ENCODE measurements at places on chromosomes 12 and 14.

DNA sequence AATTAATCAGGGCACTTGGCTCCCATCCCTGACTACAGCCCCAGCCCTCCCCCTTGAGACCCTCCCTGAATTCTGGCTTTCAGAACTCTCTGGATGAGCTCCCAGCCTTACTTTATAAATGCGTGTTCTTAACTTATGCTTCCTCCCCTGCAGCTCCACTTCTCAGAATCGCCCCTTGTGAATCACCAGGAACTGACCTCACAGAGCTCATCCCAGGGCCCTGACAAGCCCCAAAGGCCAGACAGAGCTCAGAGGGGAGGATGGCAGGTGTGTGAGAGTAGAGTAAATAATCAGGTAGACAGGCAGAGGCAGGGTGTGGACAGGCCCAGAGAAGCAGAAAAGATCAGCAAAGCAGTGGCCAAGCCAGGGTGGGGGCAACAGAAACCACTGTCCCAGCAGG is 68.2 kb upstream of the FOXN3 start:
- DNase-seq, result no peak

- DNase-seq, result no peak
Observed at GRCh38 chr12:5514545-5514944, 82.6 kb downstream of the NTF3 start.

GRCh38 chr14:46368275-46368674 is 283.3 kb downstream of the RPL10L start:
- DNase-seq, result no peak

DNA sequence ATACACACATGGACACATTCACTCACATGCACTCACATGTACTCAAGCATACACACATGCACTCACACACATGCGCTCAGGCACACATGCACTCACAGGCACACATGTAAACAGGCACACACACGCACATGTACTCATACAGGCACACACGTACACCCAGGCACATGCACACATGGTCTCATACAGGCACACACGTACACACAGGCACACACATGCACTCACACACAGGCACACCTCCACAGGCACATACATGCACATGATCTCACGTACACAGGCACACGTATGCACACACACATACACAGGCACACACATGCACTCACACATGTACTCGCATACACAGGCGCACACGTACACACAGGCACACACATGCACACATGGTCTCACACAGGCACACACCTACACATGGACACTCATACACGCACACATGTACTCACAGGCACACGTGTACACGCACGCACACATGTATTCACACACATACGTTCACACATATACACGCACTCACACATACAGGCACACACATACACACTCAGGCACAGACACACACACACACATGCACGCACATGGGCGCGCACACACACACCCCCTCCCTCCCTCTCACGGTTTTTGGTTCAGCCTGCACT is 138.9 kb downstream of the CACNA1C start:
- no peak for DNase-seq

DNA sequence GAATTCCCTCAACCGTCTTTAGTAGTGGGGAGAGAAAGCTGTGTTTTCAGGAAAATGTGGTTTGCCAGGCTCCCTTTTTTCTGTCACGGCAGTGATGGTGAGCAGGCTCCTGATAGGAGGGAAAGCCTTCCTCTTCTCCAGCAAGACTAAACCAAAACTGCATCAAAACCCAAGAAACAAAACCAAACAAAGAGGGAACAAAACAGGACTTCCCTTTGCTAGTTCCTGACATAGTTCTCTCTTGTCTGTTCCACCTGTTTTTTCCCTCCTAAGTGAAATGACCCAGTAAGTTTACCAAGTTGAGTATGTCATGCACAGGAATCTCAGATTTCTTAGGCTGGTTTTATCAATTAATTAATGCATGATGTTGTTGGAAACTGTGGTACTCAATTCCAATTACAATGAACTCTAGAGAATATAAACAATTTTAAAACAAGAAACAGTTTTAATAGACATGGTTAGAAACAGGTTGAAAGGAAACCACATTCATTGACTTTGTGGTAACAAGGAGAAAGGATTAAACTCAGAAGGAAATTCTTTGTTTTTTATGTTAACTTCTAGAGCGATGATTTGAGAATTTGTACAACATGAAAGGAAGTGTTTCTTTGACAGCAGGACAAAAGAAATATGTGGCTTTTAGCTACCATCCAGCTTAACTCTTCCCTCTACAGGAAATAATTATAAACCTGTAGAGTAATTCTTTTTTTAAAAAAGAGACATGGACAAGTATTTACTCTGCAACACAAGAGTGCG is 23.0 kb upstream of the CSRP2 start:
- DNase-seq, result no peak

DNA sequence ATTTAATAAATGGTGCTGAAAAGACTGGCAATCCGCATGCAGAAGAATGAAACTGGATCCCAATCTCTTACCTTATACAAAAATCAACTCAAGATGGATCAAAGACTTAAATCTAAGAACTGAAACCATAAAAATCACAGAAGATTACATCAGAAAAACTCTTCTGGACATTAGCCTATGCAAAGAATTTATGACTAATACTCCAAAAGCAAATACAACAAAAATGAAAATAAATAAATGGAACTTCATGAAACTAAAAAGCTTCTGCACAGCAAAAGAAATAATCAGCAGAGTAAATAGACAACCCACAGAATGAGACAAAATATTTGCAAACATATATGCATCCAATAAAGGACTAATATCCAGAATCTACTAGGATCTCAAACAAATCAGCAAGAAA is 14.3 kb upstream of the CLEC1A start:
- no peak for DNase-seq

GRCh38 chr12:77493302-77494168 is 337.2 kb upstream of the NAV3 start:
- no peak for DNase-seq

DNA sequence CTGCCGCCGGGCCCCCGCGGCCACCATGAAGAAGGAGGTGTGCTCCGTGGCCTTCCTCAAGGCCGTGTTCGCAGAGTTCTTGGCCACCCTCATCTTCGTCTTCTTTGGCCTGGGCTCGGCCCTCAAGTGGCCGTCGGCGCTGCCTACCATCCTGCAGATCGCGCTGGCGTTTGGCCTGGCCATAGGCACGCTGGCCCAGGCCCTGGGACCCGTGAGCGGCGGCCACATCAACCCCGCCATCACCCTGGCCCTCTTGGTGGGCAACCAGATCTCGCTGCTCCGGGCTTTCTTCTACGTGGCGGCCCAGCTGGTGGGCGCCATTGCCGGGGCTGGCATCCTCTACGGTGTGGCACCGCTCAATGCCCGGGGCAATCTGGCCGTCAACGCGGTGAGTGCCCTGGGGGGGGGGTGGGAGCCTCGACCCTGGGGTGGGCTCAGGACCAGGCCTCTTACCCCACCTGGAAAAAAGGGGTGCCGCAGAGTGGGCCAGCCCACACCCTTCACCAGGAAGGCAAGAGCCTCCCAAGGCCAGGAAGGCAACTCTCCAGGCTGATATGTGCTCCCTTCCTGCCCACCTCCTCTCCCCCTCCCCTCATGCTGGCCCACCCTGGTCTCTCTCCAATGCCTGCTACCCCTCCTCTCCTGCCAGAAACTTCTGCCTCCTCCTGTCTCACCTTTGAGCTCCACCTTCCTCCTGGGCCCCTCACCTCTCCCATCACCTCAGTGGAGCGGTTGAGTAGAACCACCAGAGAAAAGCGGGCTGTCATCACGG is 507 bp downstream of the AQP5 start:
- DNase-seq, result no peak

- no peak for DNase-seq
Observed at GRCh38 chr14:75711105-75711795, 50.2 kb downstream of the TTLL5 start.

- DNase-seq, result no peak
Observed at GRCh38 chr12:95978774-95979173, 17.4 kb downstream of the HAL start.

- DNase-seq, result no peak
Observed at GRCh38 chr12:112025808-112026375, 12.7 kb downstream of the ERP29 start.

DNA sequence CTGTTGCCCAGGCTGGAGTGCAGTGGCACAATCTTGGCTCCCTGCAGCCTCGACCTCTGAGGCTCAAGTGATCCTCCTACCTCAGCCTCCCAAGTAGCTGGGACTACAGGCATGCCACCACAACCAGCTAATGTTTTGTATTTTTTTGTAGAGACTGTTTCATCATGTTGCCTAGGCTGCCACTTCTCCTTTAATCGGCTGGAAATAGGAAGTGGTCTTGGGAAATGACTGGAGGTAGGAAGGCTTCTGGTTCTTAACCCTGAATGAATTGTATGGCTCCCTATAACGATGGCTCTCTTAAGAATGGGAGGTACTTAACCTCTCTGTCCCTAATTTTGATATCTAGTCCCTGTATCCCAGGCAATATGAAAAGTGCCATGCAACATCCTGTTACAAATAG is 113.9 kb upstream of the USP15 start:
- no peak for DNase-seq

DNA sequence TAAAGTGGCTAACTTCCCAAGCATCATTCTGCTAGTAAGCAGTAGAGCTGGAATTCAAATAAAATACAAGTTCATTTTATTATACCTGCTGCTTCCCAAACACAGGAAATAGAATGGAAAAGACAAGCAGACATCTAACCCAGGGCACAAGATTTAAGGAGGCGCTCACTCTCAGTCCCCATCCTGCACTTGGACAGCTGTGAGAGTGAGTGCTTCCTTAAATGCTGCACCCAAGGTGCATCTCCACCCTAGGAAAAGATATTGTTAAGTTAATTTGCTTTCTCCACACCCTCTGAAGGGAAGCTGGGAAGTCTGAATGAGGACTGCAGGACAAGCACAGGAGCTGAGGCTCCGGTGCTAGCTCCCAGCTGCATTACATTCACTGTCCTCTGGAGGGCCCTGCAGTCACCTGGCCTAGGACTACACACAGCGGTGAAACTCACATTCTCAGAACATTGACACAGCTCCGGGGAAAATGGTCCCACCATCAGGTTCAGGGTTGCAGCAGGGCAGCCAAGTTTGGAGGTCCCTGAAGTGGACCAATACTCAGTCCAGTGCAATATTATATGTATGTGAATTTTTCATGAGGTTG is 14.2 kb downstream of the HEBP1 start:
- DNase-seq, result no peak

DNA sequence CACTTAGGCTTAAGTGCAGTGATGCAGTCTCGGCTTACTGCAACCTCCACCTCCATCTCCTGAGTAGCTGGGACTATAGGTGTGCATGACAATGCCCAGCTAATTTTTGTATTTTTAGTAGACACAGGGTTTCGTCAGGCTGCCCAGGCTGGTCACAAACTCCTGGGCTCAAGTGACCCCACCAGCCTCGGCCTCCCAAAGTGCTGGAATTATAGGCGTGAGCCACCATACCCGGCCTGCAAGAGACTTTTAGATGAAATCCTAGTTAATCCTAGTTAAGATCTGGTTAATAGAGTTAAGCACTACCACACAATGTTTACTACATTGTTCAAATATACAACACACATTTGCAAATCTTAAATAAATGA is 196.5 kb upstream of the AMIGO2 start:
- no peak for DNase-seq

DNA sequence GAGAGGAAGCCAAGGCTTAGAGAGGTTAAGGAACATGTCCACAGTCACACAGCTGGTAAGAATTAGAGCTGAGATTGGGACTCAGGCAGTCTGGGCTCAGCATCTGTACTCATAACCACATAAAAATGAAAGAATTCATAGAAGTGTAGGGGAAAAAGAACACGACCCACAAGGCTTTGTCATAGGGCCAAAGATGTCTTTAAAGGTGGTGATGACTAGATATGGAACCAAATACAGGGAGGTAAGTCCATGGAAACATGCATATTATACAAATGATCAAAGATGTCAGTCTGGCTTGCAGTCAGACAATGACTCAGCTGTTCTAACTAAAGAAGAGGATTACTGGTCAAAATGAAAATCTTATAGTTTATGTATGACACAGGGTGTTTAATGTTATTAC is 7.2 kb upstream of the SSPN start:
- DNase-seq, result no peak

- DNase-seq, result no peak
Observed at GRCh38 chr14:104735830-104736642, 12.0 kb downstream of the ADSS1 start.

- DNase-seq, result no peak
Observed at GRCh38 chr12:68007033-68007432, 17.8 kb downstream of the IFNG-AS1 start.

- DNase-seq, result no peak
Observed at GRCh38 chr12:104407922-104408321, 48.8 kb upstream of the CHST11 start.

GRCh38 chr12:55908726-55909512 is 18.8 kb downstream of the PYM1 start:
- no peak for DNase-seq

DNA sequence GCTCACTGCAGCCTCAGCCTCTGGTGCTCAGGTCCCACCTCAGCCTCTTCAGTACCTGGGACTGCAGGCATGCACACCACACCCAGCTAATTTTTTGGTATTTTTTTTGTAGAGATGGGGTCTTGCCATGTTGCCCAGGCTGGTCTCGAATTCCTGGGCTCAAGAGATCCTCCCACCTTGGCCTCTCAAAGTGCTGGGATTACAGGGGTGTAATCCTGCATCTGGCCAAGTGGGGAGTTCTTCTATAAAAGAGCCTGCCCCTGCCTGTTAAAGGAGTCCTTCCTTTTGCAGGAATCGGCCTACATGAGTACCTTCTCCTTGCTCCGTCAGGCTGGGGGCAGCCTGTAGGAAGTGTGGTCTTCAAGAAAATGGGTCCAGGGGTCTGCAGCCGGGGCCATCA is 54.1 kb upstream of the RASSF3 start:
- DNase-seq, result no peak

GRCh38 chr14:103836976-103837725 is 10.2 kb downstream of the PPP1R13B start:
- no peak for DNase-seq

DNA sequence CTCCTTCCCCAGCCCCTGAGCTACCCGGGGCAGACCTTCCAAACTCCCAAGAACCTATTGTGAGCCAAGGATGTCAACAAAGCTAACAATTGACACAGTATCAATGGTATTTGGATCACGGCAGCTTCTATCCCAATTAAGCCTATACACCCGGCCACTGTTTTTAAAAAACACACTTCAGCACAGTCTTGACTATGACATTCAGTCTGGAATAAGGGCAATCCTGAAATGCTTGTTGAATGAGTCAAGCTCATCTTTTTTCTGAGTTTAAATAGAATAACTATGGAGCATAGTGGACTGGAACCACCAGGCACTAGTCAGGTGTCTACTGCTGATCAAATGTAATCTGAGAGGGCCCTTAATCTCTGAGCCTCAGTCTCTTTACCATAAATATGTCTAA is 5.7 kb downstream of the DENND5B start:
- no peak for DNase-seq
